ENCODE measurements at places on chromosomes 3 and 15.

DNA sequence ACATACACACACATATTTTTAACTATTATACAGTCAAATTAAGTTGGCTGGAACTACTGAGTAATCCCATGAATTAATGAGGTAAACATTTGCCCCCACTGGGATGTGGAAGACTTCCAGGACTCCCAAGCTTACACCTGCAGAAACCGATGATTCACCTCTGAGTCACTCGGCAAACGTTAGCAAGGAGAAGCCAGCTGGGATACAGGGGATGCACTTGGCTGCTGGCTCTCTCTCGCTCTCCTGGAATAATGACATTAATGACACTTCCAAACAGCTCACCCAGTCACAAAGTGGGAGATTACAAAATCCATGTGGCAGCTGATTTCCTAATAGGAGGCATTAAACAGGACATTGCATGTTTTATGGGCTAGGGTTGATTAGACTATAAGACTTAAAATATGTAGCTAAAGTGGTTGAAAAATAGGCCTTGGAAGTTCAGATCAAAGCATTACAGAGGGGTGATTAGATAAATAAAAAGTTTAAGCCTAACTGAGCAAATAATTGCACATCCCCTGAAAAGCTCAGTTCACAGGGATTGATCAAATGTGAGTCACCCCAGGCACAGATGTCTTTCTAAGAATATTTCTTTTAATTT, 500.9 kb downstream of the SOX2 start:
- DNase-seq: no peak

DNA sequence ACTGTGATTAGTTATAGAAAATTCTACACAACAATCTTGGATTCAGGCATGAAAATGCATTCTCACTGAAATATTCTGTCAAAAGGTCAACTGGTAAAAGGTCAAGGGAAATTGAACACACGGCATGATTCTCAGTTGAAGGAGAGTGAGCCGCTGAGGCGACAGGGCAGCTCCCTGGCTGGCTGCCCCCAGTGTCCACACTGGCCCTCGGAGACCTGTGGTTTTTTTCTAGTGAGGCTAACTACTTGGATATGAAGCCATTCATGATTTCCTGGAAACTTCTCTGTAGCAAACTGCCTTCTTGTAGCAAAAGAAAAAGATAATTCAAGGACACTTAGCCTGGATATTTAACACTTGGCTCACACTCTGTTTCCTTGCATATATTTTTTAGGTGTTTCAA, 37.2 kb downstream of the AADACL2 start:
- no peak for DNase-seq

- DNase-seq: no peak
These were observed 471.8 kb downstream of the MFSD1 start for GRCh38 chr3:159273608-159274007.

GRCh38 chr3:35500641-35501350, 138.5 kb upstream of the ARPP21 start:
- DNase-seq: no peak

DNA sequence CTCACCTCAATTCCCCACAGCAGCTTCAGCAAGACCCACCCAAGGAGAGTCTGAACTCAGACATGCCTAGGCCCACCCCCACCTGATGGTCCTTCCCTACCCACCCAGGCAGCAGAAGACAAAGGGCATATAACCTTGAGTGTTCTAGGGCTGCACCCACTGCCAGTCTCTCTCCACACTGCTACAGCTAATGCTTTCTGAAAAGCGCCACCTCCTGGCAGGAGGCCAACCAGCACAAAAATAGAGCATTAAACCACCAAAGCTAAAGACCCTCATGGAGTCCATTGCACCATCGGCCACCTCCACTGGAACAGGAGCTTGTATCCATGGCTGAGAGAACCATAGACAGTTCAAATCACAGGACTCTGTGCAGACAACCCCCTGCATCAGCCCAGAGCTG, 11.3 kb upstream of the RPL39L start:
- no peak for DNase-seq

DNA sequence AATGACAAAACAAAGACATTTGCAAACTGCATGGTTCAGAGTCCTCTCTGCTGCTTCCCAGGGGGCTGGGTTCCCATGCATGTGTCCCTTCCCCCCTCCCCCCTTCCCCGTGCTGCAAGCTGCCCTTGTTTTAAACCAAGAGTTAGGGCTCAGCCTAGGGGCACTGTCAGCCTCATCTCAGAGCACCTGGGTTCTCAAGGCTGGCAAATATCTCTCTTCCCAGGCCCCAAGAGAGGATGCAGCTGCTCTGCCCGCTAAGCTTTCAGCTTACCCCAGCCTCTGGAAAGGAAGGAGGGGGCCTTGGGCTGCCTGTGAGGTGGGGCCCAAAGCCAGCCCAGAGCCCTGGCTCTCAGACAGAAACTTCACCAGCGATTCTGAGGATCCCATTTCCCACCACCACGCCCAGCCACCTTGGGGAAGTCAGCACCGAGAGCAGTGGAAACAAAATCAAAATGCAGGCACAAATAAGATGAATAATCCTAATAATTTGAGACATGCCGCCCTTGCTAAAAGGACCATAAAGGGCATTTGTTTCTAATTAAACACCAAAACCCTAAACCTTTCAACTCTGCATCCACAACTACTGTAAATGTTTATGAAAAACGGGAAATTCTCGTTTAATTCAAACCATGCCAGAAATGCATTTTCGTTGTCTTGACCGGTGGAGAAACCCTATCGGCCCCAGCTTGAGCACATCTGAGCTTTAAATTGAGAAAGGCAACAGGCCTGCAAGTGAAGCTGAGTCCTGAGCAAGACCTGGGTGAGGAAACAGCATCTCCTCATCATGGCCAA, 67.7 kb upstream of the WNT5A start:
- no peak for DNase-seq

GRCh38 chr3:133521946-133522345, 51.5 kb upstream of the CDV3 start:
- no peak for DNase-seq

GRCh38 chr3:181929501-181929900, 217.8 kb downstream of the SOX2 start:
- DNase-seq: no peak

DNA sequence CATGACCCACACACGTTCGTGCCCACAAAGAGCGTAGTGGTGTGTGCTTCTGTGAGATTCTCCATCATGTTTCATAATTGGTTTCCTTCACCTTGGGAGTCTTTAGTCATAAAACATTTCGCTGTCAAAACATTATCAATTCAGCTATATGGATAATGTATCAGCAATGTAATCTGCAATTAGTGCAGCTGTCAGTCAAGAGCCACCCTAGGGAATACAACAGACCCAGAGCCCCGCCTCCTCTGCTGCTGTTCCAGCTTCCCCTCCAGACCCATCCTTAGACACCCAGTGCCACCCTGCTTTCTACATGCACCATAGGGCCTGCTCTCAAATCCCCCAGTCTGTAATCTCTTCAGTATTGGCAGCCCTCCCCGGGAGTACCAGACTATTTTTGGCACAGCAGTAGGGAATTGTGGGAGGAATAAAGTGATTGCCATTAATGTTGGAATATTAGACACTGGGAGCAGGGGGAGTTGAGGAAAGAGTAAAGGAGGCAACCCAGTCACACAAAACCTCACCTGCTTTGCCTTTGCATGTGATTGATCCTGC, 31.5 kb upstream of the C3orf80 start:
- DNase-seq: no peak

- no peak for DNase-seq
These were observed 211.3 kb downstream of the MINAR1 start for GRCh38 chr15:79643393-79643792.

DNA sequence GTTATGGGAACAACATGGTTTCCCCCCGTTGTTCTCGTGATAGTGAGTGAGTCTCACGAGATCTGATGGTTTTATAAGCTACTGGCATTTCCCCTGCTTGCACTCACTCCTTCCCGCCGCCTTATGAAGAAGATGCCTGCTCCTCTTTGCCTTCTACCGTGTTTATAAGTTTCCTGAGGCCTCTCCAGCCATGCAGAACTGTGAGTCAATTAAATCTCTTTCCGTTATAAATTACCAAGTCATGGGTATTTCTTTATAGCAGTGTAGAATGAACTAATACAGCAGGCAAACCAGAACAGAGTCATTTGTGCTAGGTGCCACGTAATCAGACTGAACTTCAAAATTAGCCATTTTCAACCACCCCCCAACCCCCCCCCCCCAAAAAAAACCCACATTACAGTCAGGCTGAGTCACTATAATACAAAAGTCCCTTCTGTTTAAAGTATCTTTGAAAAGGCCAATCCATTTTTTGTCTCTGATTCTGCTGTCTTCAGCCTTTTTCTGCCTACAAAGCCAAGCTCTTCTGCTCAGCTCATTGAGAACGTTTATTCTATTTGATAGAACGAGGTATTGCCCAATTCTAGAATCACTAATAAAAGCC, 4.1 kb downstream of the OR4F6 start:
- no peak for DNase-seq

GRCh38 chr15:94744080-94744793, 512.9 kb downstream of the MCTP2 start:
- DNase-seq: no peak

- DNase-seq: no peak
These were observed 145.5 kb downstream of the TIGIT start for GRCh38 chr3:114439284-114439683.

DNA sequence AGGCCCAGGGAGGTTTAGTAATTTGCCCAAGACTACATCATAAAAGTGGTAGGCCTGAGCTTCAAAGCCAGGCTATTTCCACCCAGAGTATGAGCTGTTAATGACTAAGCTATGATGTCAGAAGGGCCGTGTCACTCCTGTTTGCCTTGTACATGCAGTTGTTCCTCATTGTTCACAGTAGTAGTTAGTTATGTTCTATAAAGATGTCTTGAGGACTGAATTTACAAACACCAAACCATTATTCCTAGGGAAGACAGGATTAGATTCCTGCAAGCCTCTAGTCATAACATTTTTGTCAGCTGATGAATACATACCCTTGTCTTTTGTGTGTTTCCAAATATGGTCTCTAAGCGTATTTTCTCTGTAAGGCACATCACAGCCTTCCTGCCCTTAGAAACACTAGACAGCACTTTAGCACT, 20.9 kb upstream of the LARS2 start:
- no peak for DNase-seq

DNA sequence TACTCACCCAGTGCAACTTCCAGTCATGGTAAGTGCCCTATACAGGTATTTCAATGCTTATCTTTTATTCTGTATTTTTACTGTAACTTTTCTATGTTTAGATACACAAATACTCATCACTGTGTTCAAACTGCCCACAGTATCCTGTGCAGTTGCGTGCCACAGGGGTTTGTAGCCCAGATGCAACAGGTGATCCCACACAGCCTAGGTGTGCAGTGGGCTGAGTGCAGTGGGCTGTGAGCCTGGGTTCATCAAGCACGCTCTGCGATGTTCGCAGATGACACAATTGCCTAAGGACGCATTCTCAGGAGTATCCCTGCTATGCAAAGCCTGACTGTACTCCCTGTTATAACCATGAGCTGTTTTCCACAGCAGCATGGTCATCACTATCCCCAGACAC, 36.2 kb upstream of the VGLL4 start:
- DNase-seq: no peak

- DNase-seq: no peak
These were observed 30.9 kb downstream of the FRMD4B start for GRCh38 chr3:69354948-69355347.

DNA sequence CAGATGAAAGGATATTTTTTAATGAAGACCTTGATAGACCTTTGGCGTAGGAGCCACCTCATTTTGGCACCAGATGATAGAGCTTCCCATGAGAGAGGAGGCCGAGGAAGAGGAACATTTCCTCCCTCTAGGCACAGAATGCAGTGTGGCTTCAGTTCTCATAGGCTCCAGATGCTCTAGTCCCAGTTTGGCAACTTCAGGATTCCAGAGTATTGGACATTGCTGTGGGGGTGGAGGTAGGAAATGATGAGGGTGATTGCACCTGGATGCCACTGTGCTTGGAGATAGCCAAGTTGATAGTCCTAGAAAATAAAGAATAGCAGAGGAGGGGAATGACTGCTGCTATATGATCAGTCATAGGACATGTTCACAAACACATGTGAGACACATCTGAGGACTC, 58.3 kb upstream of the KY start:
- DNase-seq: no peak

DNA sequence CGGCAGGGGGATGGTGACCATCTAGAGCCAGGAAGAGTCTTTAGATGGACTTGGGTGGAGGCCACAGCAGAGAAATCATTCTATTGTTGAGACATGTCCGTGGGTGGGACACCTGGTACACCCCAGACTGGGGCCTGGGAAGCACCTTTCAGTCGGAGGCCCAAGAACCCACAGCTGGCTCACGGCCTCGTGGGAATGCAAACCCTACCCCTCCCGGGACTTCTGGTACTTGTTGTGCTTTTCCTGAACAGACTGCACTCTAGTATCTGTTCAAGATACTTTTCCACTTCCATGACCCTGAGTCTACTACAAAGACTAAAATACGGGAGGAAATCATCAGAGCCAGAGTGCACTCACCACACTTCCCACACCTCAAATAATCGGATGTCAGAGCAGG, 60.7 kb downstream of the BDH1 start:
- DNase-seq: no peak

Data from mesenteric fat pad (tissue), 1 donor.